Chondrocyte (in vitro differentiated cells): ENCODE measurements at places on chromosomes 11 and 22. TPM values are rescaled to one million over a fixed set of nuclear protein-coding genes. Genes with fewer than 3 reads are reported as not detected.
A peak's percentile ranks its signal among the peaks of the same experiment; 100 is the strongest.

Gene GP1BB
- total RNA-seq: 36.4 to 63.4 TPM (median 56.0 TPM) in 3 replicates

Gene ASRGL1
- total RNA-seq: 3.5 to 6.2 TPM (median 6.0 TPM) in 3 replicates

Gene OR5B17
- total RNA-seq: not detected in 3 replicates

Gene NFAM1
- total RNA-seq: not detected in 3 replicates

Gene SLC22A8
- not detected in 3 replicates for total RNA-seq

Gene SPDYC
- total RNA-seq: not detected in 3 replicates

Gene MMP12
- total RNA-seq: 0.17 to 0.18 TPM in 2 of 3 replicates, not detected in the other

Gene OR8J1
- total RNA-seq: not detected in 3 replicates

Gene LMNTD2
- total RNA-seq: 3.8 to 6.1 TPM (median 5.5 TPM) in 3 replicates

GRCh38 chr11:57094181-57094935, 87.4 kb upstream of the LRRC55 start:
- H3K36me3 ChIP-seq: no peaks in the 10 kb centered on the region
- no peak overlapping the region for H3K27ac ChIP-seq
- H3K27me3 ChIP-seq: peaks cover 14% of the 10 kb centered on the region
- DNase-seq: no peak
- H3K4me1 ChIP-seq: peaks cover 5% of the 10 kb centered on the region

DNA sequence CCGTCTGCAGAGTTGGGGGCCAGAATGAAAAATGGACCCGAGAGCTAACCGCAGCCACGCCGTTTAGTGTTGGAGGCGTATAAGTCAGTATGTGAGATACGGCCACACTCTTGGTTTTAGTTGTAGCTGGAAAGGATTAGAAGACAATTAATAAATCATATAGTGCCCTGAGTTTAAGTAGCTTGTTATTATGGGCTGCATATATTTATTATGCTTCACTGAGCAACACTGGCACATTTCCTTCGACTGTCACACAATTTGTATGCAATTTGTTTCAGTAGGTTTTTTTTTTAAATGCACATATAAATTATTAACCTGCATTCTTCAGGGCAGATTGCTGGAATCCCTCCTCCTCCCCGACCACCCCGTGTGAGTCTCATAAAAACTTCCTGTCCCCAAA, 56.9 kb downstream of the PKNOX2 start:
- H3K4me3 ChIP-seq: no peak overlapping the region
- H3K4me1 ChIP-seq: peaks cover 44% of the 10 kb centered on the region
- H3K27ac ChIP-seq: peak overlapping the region; percentile 42
- H3K36me3 ChIP-seq: peaks cover 2% of the 10 kb centered on the region

- peaks cover 25% of the 10 kb centered on the region for H3K4me1 ChIP-seq
- H3K36me3 ChIP-seq: no peaks in the 10 kb centered on the region
- no peak overlapping the region for H3K27ac ChIP-seq
- H3K27me3 ChIP-seq: no peaks in the 10 kb centered on the region
- DNase-seq: no peak
Observed at GRCh38 chr22:26852176-26852575, 194.8 kb downstream of the MIAT start.

DNA sequence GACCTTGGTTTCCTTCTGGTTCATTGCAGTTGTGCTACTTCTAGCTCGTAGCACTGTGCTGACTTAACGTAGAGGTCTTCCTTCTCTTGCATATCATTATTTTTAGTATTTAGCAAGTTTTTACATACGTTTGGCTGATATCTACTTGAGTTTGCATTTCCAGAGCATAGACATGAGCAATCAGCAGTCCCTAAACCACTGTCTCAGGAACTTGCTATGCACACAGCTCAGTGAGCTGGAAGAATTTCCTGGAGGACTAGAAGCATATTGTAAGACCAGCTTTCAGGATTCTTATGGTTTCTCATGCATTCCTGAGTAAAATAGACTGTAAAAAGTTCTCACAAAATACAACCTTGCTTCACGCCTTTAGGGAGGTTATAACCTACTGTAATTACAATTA, 226.7 kb upstream of the PDGFD start:
- no peak for DNase-seq
- peaks cover 9% of the 10 kb centered on the region for H3K4me1 ChIP-seq
- H3K4me3 ChIP-seq: no peak overlapping the region
- no peak overlapping the region for H3K27ac ChIP-seq
- H3K27me3 ChIP-seq: no peaks in the 10 kb centered on the region

DNA sequence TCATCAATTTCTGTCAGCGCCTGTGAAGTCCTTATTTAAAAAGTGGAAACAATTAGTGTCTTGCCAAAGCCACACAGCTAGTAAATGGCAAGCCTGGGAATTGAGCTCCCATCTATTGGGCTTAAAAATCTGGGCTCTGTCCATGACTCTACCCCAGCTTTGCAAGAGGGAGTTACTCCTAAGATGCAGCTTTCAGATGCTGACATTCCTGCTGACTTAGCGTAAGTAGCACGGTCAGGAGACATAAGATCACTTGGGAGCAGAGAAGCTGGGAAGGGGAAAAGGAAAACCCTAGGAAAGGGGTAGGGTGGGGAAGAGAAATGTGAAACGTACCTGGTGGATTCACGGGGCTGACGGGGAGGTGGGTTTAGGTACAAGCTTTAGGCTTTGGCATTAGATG, 36.0 kb upstream of the OR4B1 start:
- DNase-seq: no peak
- no peak overlapping the region for H3K27ac ChIP-seq
- peaks cover 4% of the 10 kb centered on the region for H3K27me3 ChIP-seq
- no peaks in the 10 kb centered on the region for H3K36me3 ChIP-seq

DNA sequence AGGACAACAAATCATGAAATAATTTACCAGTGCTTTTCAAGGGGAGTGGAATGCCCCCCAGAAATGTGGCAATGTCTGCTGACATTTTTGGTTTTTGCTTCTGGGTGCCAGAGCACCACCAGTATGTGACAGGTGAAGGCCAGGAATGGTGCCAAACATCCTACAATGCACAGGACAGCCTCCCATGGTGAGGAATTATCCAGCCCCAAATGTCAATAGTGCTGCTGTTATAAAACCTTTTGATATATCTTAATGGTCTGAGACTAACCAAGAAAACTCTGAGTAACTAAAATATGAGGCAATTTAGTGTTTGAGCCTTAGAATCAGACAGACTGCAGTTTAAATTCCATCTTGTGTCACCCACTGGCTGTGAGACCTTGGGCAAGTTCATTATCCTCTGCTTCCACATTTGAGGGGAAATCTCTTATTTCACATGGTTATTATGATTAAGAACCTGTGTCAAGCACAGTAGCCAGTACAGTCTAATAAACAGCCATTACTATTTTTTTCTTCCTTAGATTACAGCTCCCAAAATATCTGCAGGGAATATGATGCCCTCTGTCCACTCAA, 69.5 kb downstream of the AMBRA1 start:
- peaks cover 2% of the 10 kb centered on the region for H3K36me3 ChIP-seq
- no peak for DNase-seq
- no peaks in the 10 kb centered on the region for H3K27me3 ChIP-seq
- no peak overlapping the region for H3K4me3 ChIP-seq

DNA sequence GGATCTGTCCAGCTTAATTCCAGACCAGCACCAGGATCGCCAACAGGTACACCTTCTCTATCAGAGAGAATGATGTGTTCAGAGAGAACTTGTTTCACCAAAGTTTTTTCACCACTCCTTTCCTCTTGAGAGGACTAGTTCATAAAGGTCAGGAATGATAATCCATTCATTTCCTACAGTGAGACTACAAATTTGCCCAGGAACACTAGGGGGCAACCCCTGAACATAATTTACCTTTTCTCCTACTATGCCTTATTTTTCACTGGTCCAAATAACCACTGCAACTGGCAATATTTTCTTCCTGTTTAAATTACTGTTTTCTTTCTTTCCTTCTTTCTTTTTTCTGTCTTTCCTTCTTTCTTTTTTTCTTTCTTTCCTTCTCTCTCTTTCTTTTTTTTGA, 22.5 kb downstream of the CAVIN3 start:
- no peak overlapping the region for H3K4me3 ChIP-seq
- DNase-seq: no peak
- H3K27ac ChIP-seq: no peak overlapping the region
- peaks cover 2% of the 10 kb centered on the region for H3K27me3 ChIP-seq
- H3K4me1 ChIP-seq: no peaks in the 10 kb centered on the region

- no peak overlapping the region for H3K4me3 ChIP-seq
- H3K27me3 ChIP-seq: no peaks in the 10 kb centered on the region
Observed at GRCh38 chr22:21942407-21943343, 10.0 kb downstream of the PPM1F start.

DNA sequence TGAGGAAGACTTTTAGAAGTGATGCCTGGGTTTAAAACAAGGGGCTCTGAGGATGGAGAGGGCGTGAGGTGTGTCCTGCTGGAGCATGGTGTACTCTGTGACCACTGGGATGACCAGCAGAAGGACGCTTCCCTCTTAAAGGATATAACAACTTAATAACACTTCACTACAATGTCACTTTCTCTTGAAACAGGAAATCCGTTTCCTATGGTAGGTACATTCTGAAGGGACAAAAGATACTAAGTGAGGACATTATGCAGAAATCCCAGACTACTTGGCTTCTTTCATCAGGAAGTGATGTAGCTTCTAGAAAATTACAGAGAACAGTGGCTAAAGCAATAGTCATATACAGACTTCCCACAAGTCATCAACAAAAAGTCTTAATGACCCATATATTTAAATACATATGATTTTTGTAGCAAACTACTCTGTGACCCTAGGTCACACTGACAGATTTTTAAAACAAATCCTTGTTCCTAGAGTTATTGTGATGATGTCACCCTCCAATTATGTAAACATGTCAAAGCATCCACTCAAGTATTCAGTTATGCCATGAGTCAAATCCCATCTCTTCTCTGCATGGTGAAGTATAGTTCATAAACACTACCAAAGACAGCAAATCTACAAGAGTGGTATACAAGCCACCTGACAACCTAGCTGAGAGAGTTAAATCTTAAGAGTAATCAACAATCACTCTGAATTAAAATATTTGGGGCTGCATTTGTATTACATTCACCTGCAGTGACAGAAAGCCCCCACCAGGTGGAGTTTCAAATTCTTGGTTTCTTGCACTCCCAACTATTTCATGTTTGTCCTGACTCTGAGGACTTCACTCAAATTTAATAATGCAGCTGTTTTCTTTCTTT, 32.8 kb downstream of the PITPNB start:
- H3K36me3 ChIP-seq: peaks cover 11% of the 10 kb centered on the region
- no peaks in the 10 kb centered on the region for H3K27me3 ChIP-seq
- no peak overlapping the region for H3K4me3 ChIP-seq
- peaks cover 41% of the 10 kb centered on the region for H3K4me1 ChIP-seq
- DNase-seq: no peak

GRCh38 chr11:69950120-69950519, 128.0 kb upstream of the ANO1 start:
- peaks cover 3% of the 10 kb centered on the region for H3K27me3 ChIP-seq
- no peaks in the 10 kb centered on the region for H3K36me3 ChIP-seq
- H3K27ac ChIP-seq: no peak overlapping the region
- no peak overlapping the region for H3K4me3 ChIP-seq
- peak; percentile 50 for DNase-seq

GRCh38 chr11:30594646-30595411, 8.7 kb upstream of the MPPED2 start:
- no peak overlapping the region for H3K27ac ChIP-seq
- no peaks in the 10 kb centered on the region for H3K4me1 ChIP-seq
- H3K36me3 ChIP-seq: no peaks in the 10 kb centered on the region

GRCh38 chr11:57342702-57343101, 4.5 kb downstream of the P2RX3 start:
- no peak for DNase-seq
- no peaks in the 10 kb centered on the region for H3K36me3 ChIP-seq
- H3K4me1 ChIP-seq: no peaks in the 10 kb centered on the region
- peaks cover 16% of the 10 kb centered on the region for H3K27me3 ChIP-seq

GRCh38 chr22:23203452-23204124, 23.3 kb downstream of the BCR start:
- H3K4me3 ChIP-seq: no peak overlapping the region
- H3K27ac ChIP-seq: no peak overlapping the region

GRCh38 chr22:44964722-44965078, 45.1 kb downstream of the PHF21B start:
- peaks cover 2% of the 10 kb centered on the region for H3K27me3 ChIP-seq
- H3K36me3 ChIP-seq: no peaks in the 10 kb centered on the region
- H3K4me1 ChIP-seq: no peaks in the 10 kb centered on the region
- no peak for DNase-seq
- no peak overlapping the region for H3K4me3 ChIP-seq

DNA sequence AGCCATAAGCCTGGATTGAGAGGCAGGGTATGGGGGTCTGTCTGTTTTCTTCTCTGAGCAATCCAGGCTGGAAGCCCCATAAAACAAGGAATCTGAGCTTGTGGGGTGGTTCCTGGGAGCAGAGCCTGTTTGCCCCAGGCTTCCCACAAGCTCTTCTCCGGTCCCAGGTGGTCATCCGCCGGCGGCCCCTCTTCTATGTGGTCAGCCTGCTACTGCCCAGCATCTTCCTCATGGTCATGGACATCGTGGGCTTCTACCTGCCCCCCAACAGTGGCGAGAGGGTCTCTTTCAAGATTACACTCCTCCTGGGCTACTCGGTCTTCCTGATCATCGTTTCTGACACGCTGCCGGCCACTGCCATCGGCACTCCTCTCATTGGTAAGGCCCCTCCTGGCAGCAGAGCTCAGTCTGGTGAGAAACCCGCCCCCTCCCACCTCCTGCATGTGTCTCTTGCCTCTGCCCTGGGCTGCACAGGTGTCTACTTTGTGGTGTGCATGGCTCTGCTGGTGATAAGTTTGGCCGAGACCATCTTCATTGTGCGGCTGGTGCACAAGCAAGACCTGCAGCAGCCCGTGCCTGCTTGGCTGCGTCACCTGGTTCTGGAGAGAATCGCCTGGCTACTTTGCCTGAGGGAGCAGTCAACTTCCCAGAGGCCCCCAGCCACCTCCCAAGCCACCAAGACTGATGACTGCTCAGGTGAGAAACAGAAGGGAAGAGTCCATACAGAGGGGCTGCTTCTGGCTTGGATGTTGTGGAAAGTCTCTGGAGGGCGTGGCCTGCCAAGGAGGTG, 11.6 kb downstream of the HTR3A start:
- no peak overlapping the region for H3K4me3 ChIP-seq
- no peak overlapping the region for H3K27ac ChIP-seq
- no peaks in the 10 kb centered on the region for H3K4me1 ChIP-seq

DNA sequence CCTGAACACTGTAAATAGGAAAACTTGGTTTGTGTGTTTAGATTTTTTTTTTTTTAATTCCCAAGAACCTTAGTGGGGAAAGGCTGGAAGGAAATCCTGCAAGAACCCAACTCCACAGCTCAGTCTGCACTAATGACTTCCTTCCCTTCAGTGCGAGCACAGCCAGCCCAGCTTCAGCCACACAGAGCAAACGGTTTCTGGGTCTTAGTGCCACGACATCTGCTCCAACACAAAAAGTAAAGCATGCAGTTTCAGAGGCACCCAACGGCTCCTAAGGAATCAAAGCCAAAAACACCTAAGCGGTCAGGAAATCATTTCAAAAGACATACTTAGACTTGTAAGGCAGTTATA, 236.1 kb downstream of the TTC28 start:
- no peaks in the 10 kb centered on the region for H3K27me3 ChIP-seq
- H3K4me3 ChIP-seq: peak overlapping the region; percentile 78
- DNase-seq: no peak
- H3K27ac ChIP-seq: peak overlapping the region; percentile 93
- peaks cover 38% of the 10 kb centered on the region for H3K4me1 ChIP-seq
